WERI-Rb-1 (cell line): ENCODE measurements at places on chromosomes 16 and 17.

- DNase-seq = no peak
Measured at GRCh38 chr16:87661561-87661960, 59.3 kb downstream of the JPH3 start.

DNA sequence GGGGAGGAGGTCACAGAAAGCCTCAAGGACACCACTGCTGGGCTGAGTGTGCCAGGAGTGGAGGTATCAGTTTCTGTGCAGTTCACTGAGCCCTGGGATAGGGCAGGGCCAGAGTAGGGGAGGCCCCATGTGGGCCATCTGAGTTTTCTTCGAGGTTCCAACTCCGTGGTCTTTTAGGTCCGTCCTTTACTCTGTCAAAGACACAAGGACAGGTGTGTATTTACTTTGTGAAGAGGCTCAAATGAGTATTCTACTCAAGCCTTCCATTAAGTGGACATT lies 59.5 kb downstream of the USP22 start:
- no peak for DNase-seq

GRCh38 chr17:71593078-71593477 lies 527.7 kb upstream of the SOX9 start:
- DNase-seq = no peak

DNA sequence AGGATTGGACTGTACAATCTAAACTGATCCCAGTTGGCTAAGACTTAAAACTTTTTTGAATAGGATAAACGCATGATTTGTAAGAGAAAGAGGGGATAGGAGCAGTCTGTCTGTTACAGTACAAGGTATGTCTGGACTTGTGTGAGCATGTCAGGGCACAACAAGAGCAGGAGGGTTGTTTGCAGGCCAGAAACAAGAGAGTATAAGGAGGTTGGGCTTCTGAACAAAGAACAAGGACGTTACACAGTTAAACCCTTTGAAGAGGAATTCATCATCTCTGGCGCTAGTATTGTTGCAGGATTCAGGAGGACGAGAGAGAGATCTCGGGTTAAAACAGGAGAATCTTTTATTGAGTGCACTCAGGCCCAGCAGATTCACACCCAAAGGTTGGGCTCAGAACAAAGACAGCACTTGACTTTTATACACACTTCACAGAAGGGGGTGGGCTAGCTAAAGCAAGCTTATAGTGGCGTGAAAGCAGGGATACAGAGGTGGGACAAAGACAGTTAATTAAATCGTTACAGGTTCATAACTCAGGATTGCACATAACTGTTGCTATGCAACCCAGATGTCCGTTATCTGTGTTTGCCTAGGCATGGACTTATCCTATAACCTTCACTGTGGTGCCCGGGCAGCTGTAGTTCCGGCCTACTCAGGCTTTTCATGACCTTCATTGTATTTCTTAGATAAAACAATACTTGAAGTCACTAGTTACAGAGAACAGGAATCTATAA lies 34.3 kb downstream of the SEC14L1 start:
- DNase-seq = no peak

GRCh38 chr17:4438162-4438944 lies 4.6 kb downstream of the SPNS3 start:
- DNase-seq = no peak

DNA sequence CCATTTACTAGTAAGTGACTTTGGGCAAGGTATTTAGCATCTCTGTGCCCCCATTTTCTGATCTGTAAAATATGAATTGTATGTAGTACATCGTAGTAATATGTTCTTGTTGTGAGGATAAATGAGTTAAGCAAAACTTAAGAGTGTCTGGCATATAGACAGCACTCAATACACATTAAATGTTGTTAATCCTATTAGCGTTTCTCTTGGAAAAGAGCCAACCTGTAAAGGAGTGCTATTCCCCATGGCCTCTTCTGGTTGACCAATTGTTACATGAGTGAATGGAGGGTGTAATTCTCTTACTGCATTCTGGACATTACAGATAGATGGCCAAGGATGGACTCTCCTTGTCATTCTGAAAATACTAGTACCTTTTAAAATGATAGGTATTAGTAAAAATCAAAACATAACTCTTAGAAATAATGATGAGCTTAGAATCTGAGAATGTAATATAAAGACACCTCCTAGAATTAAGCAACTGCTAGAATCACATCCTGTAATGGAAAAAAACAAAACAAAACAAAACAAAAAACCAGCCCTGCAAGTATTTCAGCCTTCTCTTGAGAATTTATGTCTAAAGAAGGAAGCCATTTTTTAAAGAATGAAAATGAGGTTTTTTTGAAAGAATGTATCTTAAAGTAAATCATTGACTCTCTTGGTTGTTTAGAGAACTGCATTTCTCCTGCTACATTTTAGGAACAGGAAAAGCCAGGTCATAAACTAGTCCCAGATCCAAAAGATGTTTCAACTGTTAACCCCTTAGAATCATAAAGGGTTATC lies 30.5 kb downstream of the IQCK start:
- no peak for DNase-seq

GRCh38 chr17:83083368-83084201 lies 4.2 kb downstream of the METRNL start:
- DNase-seq = no peak

DNA sequence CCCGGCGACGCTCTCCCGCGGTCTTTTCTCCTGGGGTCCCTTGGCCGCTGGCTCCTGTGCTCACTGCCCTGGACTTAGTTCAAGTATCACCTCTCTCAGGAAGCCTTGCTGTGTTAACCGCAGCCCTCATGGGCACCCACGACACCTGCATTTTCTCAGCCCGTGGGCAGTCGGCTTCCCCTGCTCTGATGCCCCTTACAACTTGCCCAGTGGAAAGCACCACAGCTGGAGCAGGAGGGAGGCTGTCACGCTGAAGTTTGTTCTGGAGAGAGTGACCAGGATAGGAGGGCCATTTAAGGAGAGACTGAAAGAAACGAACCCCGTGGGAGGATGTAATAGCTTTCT lies 395 bp downstream of the STXBP4 start:
- DNase-seq = no peak

DNA sequence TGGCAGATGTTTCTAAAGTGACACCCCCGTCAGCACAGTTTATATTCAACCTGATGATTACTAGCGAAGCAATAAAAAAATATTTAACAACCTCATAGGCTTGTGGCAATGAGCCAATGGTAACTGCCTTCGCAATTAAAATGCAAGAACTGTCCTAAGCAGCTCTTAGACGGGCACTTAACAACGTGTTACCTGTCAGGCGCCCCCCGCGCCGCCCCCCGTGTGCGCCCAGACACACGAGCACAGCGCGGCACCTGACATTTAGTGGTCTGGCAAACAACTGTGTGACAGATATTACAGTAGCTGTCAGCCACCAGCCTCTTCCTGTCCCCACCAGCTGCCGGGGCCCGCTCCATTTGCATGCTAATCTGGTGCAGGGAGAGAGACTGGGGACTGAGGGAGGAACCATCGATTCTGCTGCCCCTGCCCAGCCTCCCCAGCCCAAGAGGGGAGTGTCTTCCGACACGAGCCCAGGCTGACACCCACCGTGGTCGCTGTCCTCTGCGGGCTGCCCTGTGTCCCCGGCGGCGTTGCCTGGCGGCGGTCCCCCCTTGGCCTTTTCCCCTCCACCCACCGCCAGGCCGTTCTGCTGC lies 12.7 kb downstream of the NDUFAF8 start:
- peak; percentile 93 for DNase-seq

- peak; percentile 84 for DNase-seq
Measured at GRCh38 chr17:47982645-47983390, 11.9 kb downstream of the CDK5RAP3 start.

- peak; percentile 43 for DNase-seq
Measured at GRCh38 chr16:24729951-24730815, 732 bp downstream of the TNRC6A start.

DNA sequence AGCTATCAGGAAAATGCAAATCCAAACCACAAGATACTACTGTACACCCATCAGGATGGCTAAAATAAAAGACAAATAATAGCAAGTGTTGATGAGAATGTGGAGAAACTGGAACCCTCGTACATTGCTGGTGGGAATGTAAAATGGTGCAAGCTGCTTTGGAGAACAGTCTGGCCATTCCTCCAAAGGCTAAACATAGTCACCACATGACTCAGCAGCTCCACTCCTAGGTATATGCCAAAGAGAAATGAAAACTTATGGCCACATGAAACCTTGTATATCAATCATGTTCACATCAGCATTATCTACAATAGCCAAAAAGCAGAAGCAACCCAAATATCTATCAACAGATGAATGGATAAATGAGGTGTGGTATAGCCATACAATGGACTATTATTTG lies 28.5 kb downstream of the VAC14 start:
- no peak for DNase-seq

DNA sequence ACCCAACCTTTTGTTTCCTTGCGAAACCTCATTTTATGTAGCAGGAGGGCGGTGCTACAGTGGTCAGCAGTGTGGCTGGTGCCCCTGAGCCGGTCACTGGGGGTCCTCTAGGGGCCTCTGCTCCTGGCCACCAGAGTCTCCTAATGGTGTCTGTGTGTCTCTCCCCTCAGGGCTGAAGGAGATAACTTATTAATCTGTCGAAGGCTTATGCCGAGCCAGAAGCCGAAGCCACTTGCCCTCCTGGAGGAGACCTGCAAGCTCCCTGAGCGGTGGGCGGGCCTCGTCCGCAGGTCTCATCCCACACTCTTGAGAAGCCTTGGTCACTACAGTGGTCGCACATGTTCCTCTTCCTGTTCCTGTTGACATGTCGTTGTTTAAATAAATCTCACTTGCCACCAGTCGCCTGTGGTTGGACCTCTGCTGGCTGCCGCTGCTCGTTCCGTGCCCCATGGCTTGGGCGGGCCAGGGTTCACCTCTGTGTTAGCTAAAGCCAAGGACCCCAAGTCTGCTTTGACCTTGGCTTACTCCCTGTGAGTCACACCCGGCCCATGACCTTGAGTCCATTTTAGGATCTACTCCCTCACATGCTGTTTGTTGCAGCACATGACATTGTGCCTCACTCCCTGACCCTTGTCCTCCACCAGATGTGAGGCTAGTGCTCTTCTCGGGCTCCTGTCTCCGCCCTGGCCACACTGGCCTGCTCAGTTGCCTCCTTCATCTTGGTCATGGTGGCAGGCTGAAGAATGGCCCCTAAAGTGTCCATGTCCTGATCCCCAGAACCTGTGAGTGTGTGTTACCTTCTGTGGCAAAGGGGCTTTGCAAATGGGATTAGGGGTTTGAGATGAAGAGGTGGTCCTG lies 38.7 kb upstream of the AQP8 start:
- DNase-seq = no peak

GRCh38 chr16:85550953-85551924 lies 61.9 kb upstream of the GSE1 start:
- no peak for DNase-seq

GRCh38 chr17:75041656-75042280 lies 5.0 kb downstream of the ATP5PD start:
- no peak for DNase-seq

DNA sequence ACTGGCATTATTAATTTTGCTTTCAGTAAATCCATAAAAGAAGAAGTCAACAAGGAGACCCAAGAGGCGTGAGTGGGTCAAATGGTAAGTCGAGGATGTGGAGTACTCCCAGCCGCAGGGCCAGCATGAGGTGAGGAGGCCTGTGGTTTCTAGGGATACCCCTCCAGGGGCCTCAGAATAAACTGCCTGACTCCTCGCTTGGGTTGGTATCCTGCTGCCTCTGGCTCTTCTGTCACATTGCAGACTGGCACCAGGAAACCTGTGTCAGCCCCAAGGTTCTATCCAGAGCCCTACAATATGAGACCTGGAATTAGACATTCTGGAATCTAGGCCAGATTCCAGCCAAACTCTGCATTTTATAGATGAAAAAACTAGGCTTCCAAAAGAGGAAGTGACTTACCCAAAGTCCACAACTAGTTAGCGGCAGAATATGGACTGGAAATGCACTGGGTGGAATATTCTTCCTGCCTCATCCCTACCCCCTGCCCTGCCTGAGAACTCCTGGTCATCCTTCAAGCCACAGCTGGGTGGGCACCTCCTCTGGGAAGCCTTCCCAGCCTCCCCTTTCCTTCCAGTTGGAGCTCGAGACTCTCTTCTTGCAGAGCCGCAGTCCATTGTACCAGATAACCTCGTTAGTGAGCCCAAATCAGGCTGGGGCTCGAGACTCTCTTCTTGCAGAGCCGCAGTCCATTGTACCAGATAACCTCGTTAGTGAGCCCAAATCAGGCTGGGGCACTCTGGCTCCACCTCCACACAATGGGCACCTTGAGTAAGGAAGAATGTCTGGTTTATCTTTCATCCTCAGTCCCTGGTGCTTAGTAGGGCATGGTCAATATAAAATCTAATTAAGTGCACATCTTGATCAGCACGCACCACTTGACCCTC lies 22.6 kb downstream of the C17orf67 start:
- no peak for DNase-seq

- no peak for DNase-seq
Measured at GRCh38 chr16:5582529-5582928, 484.9 kb upstream of the EEF2KMT start.

- DNase-seq = no peak
Measured at GRCh38 chr16:58040945-58041627, 15.5 kb downstream of the MMP15 start.

- no peak for DNase-seq
Measured at GRCh38 chr17:29433541-29433940, 43.4 kb downstream of the TAOK1 start.

GRCh38 chr16:74034200-74034599 lies 262.4 kb upstream of the PSMD7 start:
- no peak for DNase-seq

- no peak for DNase-seq
Measured at GRCh38 chr17:76481071-76481655, 13.8 kb downstream of the AANAT start.

DNA sequence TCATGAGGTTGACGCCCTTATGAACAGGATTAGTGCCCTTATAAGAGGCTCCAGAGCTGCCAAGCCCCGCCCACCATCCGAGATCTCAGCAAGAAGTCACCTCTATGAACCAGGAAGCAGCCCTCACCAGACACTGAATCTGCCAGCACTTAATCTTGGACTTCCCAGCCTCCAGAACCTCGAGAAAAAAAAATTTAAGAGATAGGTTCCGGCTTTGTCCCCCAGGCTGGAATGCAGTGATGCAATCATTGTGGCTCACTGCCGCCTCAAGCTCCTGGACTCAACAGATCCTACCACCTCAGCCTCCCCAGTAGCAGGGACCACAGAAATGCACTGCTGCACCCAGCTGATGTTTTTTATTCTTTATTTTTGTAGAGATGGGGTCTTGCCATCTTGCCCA lies 22.5 kb upstream of the ADCY9 start:
- no peak for DNase-seq
